Mesothelial cell of epicardium (in vitro differentiated cells): ENCODE measurements at places on chromosomes 12 and 14. TPM values are rescaled to one million over a fixed set of nuclear protein-coding genes. Genes with fewer than 3 reads are reported as not detected.

Gene EID3
- 4.5 to 5.7 TPM (median 5.6 TPM) in 3 replicates for total RNA-seq

GRCh38 chr12:19584732-19585131 is 145.4 kb downstream of the AEBP2 start:
- DNase-seq: no peak

GRCh38 chr14:74368441-74368840 is 20.2 kb downstream of the VRTN start:
- no peak for DNase-seq

Gene KRT75
- total RNA-seq: not detected in 3 replicates

Gene TMCC3
- 10.1 to 11.7 TPM (median 11.5 TPM) in 3 replicates for total RNA-seq
